ENCODE measurements at places on chromosomes 1 and 21.

DNA sequence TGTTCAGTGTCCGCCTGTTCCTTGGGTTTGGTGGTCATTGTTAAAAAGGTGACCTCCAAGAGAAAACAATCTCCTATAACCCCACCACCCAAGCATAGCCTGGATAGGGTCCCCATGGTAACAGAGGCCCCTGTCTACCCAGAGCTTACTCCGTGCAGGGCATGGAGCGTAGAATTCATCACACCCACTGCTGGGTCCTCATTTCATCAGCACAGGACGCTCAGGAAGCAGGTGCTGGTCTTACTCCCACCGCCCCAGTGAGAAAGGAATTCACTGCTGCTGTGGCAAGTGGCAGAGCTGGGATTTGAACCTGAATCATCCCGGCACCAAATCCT is 37.0 kb downstream of the ARHGEF10L start:
- no peaks in the 10 kb centered on the region for H3K27me3 ChIP-seq
- no peak for DNase-seq
- no peaks in the 10 kb centered on the region for H3K36me3 ChIP-seq
- peaks cover 83% of the 10 kb centered on the region for H3K4me1 ChIP-seq

- no peak overlapping the region for H3K27ac ChIP-seq
- H3K4me1 ChIP-seq: peaks cover 26% of the 10 kb centered on the region
- H3K36me3 ChIP-seq: 0 out of 2 replicates have a peak, but pooled peaks cover 3% of the 10 kb centered on the region
- DNase-seq: no peak
- H3K27me3 ChIP-seq: no peaks in the 10 kb centered on the region
- no peak overlapping the region for H3K4me3 ChIP-seq
These were observed 4.5 kb downstream of the DNAJB4 start for GRCh38 chr1:78009276-78009675.

DNA sequence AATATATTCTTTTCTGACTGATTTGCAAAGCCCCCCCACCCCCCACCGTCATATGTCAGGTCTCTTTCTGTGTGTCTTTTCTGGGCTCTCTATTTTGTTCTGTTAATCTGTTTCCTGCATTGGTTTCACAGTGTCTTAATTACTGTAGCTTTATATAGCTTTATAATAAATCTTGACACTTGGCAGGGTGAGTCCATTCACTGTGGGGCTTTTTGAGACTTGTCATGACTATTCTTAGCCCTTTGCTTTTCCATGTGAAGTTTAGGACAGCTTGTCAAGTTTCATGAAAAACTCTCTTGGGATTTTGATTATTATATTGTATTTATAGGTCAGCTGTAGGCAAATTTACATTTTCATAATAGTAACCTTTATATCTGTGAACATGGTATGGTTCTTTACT is 50.4 kb downstream of the MIGA1 start:
- DNase-seq: no peak
- no peak overlapping the region for H3K4me3 ChIP-seq
- H3K36me3 ChIP-seq: peaks cover 8% of the 10 kb centered on the region
- no peaks in the 10 kb centered on the region for H3K27me3 ChIP-seq
- no peaks in the 10 kb centered on the region for H3K4me1 ChIP-seq

GRCh38 chr1:20216574-20216973 is 30.3 kb upstream of the PLA2G2C start:
- H3K4me3 ChIP-seq: no peak overlapping the region
- DNase-seq: no peak
- peaks cover 20% of the 10 kb centered on the region for H3K4me1 ChIP-seq

GRCh38 chr1:43065191-43065590 is 106.5 kb upstream of the SLC2A1 start:
- DNase-seq: no peak
- H3K4me1 ChIP-seq: peaks cover 40% of the 10 kb centered on the region
- no peaks in the 10 kb centered on the region for H3K36me3 ChIP-seq
- peaks cover 10% of the 10 kb centered on the region for H3K27me3 ChIP-seq
- no peak overlapping the region for H3K4me3 ChIP-seq

DNA sequence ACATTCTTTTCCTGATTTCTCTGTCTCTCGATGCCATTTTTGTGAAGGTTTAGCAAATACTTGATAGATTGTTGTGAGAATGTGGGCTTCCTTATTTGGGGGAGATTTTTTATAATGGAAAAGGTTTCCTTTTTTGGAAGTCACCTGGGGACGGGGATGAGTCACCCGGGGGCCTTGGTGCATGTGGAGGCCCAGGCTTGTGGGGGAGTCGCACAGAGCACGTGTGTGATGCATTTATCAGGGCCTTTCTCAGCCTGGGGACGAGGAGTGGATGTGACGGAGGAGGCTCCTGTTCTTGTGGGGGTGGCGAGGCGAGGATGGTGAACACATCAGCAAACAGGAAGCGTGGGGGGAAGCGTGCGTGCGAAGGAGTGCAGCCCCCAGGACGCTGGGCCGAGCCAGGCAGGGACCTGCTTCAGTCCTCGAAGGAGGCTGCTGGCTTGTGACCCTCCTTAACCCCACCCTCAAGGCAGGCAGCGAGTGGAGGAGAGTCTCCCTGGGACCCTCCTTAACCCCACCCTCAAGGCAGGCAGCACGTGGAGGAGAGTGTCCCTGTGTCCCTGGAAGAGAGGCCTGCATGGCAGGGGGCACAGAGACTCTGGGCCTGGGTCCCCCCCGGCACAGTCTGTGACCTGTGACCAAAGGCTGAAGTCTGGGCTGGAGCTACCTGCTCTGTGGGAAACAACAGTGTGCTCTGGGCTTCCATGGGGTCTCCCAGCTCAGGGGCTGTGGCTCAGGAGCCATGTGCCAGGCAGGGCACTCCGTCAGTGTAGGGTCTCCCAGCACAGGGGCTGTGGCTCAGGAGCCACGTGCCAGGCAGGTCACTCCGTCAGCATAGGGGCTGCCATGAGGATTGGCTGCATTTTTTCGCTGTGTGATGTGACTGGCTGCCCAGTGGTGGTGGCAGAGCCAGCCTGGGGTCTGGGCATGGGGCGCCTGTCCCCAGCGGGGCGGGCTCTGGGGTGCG is 57.2 kb downstream of the AGPAT3 start:
- peak overlapping the region; percentile 72 for H3K27ac ChIP-seq
- no peak overlapping the region for H3K4me3 ChIP-seq
- DNase-seq: no peak
- H3K4me1 ChIP-seq: peaks cover 34% of the 10 kb centered on the region

- H3K4me1 ChIP-seq: peaks cover 24% of the 10 kb centered on the region
- peaks cover 54% of the 10 kb centered on the region for H3K36me3 ChIP-seq
- peak overlapping the region; percentile 90 for H3K27ac ChIP-seq
- H3K4me3 ChIP-seq: peak overlapping the region; percentile 97
- peaks cover 32% of the 10 kb centered on the region for H3K27me3 ChIP-seq
These were observed 1.3 kb downstream of the USF1 start for GRCh38 chr1:161044535-161044907.

GRCh38 chr1:206814716-206815341 is 42.5 kb upstream of the IL10 start:
- H3K36me3 ChIP-seq: no peaks in the 10 kb centered on the region
- H3K4me3 ChIP-seq: no peak overlapping the region
- H3K27me3 ChIP-seq: no peaks in the 10 kb centered on the region
- no peak overlapping the region for H3K27ac ChIP-seq
- H3K4me1 ChIP-seq: no peaks in the 10 kb centered on the region

DNA sequence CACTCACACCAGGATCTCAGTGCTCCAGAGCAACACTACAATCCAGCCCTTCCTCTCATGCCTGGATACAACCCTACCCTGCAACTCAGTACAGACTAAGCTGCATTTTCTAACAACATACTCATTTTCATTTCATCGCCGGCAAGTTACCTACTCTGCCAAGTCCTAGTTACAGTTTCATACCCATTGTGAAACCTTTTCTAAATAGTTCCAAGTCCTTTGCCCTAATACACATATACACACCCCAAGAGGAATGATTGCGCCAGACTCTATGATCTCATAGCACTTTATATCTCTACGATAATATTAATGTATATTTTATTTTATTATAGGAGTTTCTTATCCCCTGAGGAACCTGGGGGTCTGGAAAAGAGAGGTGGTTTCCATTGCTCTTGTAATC is 122.4 kb downstream of the LMX1A start:
- peaks cover 77% of the 10 kb centered on the region for H3K27me3 ChIP-seq
- H3K4me3 ChIP-seq: no peak overlapping the region
- peaks cover 22% of the 10 kb centered on the region for H3K4me1 ChIP-seq
- H3K36me3 ChIP-seq: no peaks in the 10 kb centered on the region
- no peak overlapping the region for H3K27ac ChIP-seq

DNA sequence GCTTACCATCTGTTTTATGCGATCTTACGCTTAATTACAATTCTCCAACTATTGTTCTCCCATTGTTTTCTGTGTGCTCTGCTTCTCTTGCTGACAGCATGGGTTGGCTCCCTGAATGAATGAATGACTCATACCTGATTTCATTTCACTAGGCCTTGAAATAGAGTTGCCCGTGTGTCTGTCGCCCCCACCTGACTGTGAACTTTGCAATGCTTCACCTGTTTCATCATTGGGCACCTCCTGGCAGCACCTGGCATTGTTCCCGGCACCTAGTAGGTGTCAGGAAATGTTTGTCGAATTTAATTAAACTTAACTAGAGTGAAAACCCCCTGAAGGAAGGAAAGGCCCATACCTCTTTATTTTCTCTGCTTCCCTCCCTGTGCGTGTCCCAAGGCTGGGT is 120.5 kb upstream of the KLHDC7A start:
- no peak for DNase-seq
- H3K4me3 ChIP-seq: no peak overlapping the region
- H3K27ac ChIP-seq: no peak overlapping the region
- peaks cover 2% of the 10 kb centered on the region for H3K36me3 ChIP-seq

GRCh38 chr1:43651902-43652301 is 2.0 kb downstream of the KDM4A start:
- no peak for DNase-seq
- H3K27me3 ChIP-seq: no peaks in the 10 kb centered on the region
- H3K4me1 ChIP-seq: peaks cover 35% of the 10 kb centered on the region
- peak overlapping the region; percentile 96 for H3K4me3 ChIP-seq
- H3K27ac ChIP-seq: peak overlapping the region; percentile 95

DNA sequence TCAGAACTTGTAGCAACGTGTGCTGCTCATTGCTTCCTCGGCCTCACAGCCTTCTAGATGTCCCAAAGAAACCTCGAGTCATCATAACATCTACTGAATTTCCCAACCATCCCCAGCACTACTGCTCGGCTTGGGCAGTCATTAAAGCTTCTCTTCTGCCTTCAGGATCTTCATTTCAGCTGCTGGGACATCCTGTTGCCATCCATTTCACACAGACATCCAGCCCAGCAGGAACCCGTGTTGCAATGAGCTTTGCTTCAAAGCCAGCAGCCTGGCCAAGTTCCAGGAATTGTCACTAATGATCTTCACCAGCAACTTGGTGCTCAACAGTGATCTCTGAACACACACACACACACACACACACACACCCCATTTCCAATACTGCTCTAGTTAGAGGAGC is 18.5 kb downstream of the WLS start:
- H3K36me3 ChIP-seq: no peaks in the 10 kb centered on the region
- no peaks in the 10 kb centered on the region for H3K27me3 ChIP-seq
- no peak overlapping the region for H3K27ac ChIP-seq
- H3K4me1 ChIP-seq: peaks cover 17% of the 10 kb centered on the region

GRCh38 chr1:182595641-182596240 is 6.7 kb upstream of the RNASEL start:
- no peaks in the 10 kb centered on the region for H3K27me3 ChIP-seq
- H3K4me1 ChIP-seq: peaks cover 7% of the 10 kb centered on the region
- no peaks in the 10 kb centered on the region for H3K36me3 ChIP-seq
- DNase-seq: peak; percentile 84
- no peak overlapping the region for H3K27ac ChIP-seq

DNA sequence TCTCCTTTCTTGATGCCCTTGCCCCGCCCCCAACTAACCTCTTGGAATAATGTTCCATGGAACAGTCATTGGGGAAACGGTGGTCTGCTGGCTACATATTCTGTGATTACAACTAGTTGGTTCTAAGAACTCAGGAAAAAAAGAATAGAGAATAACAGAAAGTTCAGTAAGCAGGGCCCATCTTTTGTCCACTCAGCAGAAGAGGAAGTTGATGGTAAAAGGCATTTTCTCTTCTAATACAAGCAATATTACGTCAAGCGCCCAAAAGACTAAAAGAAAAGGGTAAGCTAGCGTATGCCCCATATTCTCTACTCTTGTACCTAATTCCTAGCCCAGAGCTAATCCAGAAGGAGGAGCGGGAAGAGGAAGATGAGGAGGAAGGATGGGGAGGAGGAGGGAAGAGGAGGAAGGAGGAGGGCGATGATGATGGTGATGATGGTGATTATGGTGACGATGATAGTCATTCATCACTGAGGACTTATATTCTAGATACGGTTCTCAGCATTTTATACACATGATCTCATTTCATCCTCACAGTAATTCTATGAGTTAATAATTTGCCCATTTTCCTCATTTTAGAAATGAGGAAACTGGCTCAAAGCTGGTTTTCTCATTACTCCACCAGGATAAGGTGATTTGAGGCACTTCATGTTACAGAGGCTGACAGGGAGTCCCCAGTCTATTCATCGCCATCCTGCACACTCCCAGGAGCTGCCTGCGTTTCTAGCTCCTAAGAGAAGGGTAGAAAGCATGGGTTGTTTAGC is 76.6 kb upstream of the EFHD2 start:
- H3K4me1 ChIP-seq: no peaks in the 10 kb centered on the region
- peaks cover 3% of the 10 kb centered on the region for H3K36me3 ChIP-seq
- H3K27me3 ChIP-seq: peaks cover 4% of the 10 kb centered on the region
- no peak overlapping the region for H3K27ac ChIP-seq
- H3K4me3 ChIP-seq: no peak overlapping the region
- no peak for DNase-seq

- H3K27ac ChIP-seq: no peak overlapping the region
- H3K36me3 ChIP-seq: peaks cover 9% of the 10 kb centered on the region
- H3K4me3 ChIP-seq: no peak overlapping the region
These were observed 118.7 kb upstream of the FOXD3 start for GRCh38 chr1:63203641-63204040.

DNA sequence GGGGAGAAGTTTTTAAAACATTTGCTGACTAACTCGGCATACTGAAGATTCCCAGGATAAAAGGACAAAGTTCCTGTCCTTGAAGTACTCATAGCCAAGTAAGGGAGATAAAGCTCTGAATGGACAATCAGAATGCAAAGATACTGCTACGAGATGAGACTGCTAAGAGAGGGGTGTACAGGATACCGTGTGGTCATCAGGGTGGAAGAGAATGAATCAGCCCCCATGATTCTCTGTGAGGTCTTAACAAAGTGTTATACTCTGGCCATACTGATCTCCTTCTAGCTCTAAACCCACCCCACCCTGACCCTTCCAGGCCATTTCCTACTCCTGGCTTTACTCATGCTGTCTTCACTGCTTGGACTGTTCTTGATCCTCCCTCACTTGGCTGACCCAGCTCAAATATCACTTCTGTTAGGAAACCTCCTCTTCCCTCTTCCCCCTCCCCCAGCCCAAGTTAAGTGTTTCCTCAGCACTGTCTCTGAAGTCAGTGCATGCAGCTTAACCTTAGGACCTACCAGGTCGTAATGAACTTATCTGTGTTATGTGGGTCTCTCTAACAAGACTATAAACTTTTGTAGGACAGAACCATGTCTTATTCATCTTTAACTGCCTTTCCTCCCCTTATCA is 15.8 kb upstream of the MAGOH start:
- peaks cover 80% of the 10 kb centered on the region for H3K36me3 ChIP-seq
- no peak for DNase-seq
- H3K4me1 ChIP-seq: no peaks in the 10 kb centered on the region
- no peak overlapping the region for H3K4me3 ChIP-seq

GRCh38 chr1:113913887-113914664 is 8.9 kb downstream of the DCLRE1B start:
- DNase-seq: no peak
- no peak overlapping the region for H3K4me3 ChIP-seq
- 0 out of 2 replicates have a peak overlapping the region, but pooled peaks have one; percentile 34 for H3K27ac ChIP-seq
- H3K36me3 ChIP-seq: peaks cover 17% of the 10 kb centered on the region
